M059J (cell line): ENCODE measurements at places on chromosomes 7 and 10.

DNA sequence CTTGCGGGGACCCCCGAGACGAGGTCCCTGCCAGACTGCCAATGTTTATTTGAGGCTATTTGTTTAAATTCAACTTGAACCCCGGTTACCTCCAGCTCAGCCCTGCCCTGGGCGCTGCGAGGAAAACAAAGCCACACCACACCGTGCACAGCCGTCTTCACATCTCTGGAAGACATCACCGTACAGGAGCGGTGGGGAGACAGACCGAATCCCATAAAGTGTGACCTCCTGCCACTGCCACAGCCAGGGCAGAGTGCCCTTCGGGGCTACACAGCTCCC lies 40.0 kb downstream of the PRKAG2 start:
- no peak for DNase-seq

DNA sequence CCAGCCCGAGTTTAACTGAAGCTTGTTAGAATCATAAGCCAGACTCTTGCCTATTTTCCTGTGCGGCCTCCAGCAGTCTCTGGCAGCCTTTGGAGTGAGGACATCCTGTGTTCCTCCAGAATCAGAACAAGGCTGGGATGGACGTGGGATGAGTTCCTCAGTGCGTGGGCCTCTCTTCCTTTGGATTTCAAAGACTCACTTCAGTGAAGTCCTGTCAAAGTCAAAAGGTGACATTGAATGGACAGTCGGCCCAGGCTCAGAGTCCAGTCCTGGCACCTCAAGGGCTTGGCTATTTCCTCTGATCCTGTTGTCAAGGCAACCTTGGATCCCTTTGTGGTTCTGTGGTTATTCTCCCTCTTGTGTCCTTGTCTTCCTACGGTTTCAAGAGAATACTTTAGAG lies 21.4 kb upstream of the SMC3 start:
- peak; percentile 67 for DNase-seq

GRCh38 chr10:60414877-60415585 lies 25.4 kb upstream of the ANK3 start:
- DNase-seq: peak; percentile 96

GRCh38 chr7:128347647-128348097 lies 4.0 kb upstream of the RBM28 start:
- peak; percentile 65 for DNase-seq

GRCh38 chr10:95291365-95292039 lies 699 bp upstream of the PDLIM1 start:
- DNase-seq: no peak

GRCh38 chr10:69216577-69217118 lies 3.5 kb upstream of the HKDC1 start:
- no peak for DNase-seq

DNA sequence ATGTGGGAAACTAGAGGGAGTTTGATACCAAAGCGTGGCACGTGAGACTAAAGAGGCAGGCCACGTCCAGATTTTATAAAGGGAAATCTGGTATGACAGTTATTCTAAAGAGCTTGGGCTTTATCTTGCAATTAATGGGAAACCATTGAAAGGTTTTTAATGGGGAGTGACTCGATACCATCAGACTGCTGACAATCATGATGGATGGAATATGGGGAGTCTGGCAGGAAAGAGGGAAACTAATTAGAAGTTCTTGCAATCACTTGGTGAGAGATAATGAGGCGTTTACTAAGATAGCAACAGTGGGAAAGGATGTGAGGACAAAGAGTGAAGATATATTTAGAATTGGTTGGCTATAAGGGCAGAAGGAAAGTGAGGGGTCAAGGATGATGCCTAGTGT lies 94.0 kb downstream of the MBL2 start:
- no peak for DNase-seq

DNA sequence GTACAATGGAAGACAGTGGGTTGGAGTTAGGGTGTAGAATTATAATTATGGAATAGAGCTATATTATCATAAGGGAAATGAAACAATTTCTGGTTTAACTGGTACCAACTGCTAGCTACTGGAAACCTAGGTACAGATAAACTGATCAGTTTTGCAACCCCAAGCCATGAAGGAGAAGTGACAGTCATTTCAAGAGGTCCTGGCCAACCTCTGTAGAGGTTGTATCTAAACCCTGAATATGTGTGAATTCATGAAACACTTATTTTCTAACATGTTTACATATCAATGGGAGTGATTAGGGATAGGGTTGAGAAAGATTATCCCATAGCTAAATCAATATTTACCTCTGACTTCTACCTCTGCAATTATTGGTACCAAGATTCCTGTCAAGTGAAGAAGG lies 29.9 kb upstream of the CC2D2B start:
- no peak for DNase-seq
